Stimulated activated CD4-positive, alpha-beta T cell treated with anti-CD3 and anti-CD28 coated beads, Interleukin-2, amount 100 ng/mL, for 4 hours (primary cell): ENCODE measurements at places on chromosomes 16 and 17.

DNA sequence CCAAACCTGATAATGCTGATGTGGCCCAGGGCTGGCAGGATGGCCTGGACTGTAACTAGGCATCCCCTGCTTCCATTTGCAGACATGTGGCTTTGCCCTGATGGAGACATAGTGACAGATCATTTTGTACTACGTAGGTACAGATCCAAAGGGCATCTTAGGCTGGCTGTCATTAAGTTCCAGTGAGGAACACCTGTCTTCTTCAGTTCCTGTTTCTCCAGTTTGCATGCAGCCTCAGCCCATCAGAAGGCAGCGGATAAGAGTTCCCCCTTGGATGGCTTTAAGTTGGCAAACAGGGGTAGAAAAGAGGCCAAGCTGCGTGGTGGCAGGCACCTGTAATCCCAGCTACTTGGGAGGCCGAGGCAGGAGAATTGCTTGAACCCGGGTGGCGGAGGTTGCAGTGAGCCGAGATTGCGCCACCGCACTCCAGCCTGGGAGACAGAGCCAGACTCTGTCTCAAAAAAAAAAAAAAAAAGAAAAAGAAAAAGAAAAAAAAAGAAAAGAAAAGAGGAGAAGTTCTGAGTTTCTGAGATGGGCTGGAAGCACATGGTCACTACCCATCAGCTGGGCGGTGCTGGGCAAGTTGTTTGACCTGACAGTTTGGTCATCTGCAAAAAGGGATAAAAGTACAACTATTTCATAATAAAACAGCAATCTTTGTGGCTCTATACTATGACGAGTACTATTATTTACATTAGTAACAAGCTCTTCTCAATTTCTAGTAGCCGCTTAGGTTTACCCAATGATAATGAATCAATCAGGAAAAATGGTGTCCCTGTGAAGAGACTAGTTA, 42.7 kb downstream of the CPPED1 start:
- DNase-seq = no peak

GRCh38 chr17:53607475-53607874, 215.3 kb upstream of the KIF2B start:
- DNase-seq = no peak

DNA sequence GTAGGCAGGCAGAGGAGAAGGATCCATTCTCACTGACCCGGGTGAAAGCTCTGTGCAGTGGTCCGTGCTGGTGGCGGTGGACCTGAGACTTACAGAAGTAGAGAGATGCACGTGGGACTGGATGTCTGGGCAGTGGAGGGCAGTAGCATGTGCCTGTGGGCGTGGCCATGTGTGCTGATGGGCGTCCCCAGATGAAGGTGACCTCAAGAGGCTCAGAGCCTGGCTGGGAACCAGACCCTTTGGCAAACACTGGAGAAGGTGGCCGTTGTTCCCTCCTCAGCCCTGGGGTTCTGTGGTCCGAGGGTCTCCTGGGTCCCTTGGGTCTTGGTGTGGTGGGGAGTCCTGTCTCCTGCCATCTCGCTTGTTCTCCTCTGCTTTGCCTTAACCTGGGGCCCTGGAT, 15.6 kb downstream of the WSCD1 start:
- DNase-seq = no peak

DNA sequence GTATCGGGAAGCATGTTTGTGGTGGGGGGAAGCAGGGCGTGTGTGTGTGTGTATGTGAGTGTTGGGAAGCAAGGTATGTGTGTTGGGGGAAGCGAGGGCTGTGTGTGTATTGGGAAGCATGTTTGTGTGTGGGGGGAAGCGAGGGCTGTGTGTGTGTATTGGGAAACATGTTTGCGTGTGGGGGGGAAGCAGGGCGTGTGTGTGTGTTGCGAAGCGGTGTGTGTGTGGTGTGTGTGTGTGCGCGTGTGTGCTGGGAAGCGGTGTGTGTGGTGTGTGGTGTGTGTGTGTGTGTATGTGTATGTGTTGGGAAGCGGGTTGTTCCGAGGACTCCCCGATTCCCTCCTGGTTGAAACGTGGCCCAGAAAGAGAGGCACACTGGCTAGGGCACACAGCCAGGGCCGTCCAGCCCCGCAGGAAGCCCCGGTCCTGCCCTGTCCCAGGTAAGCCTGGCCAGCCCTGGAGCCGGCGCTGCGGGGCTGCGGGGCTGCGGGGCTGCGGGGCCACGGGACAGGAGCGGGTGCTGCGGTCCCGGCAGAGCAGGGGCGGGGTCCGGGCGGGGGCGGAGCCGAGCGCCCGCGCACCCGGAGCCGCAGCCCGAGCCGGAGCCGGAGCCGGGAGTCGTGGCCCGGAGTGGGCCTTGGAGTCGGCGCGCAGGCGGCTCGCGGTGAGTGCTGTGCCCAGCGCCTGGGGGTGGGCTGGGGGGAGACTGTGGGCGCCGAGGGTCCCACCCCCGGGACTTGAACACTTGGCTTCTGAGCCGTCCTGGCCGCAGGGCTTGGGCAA, at the start of gene NOD2:
Gene NOD2, plus strand, starts transcription at position 608 of the 783 bp plus-strand sequence. CDS start 5,890 bp downstream, outside the sequence.
- no peak for DNase-seq
